ENCODE measurements at places on chromosomes 5 and 9.

DNA sequence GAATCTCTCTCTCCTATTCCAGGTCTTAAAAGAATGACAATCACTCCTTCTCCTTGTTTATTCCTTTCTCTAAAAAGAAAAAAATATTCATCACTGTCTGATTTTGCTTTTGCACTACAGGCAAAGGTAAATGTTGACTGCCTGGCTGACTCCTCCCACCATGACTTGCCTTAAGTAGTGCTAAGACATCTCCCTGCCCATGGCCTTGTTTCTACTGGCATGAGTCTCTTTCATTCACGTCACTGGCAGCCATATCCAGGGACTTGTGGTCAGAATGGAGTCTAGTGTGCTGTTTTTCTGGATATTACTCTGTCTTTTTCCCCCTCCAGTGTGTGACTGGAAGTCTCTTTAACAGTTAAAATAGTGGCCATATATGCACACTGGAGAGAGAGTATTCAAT lies 522.9 kb upstream of the DAB2 start:
- H3K36me3 ChIP-seq: no peaks in the 10 kb centered on the region
- no peak for DNase-seq
- H3K4me3 ChIP-seq: no peak overlapping the region
- no peaks in the 10 kb centered on the region for H3K27me3 ChIP-seq

GRCh38 chr5:132471944-132472343 lies 18.6 kb downstream of the IRF1 start:
- H3K36me3 ChIP-seq: peaks cover 100% of the 10 kb centered on the region
- peaks cover 84% of the 10 kb centered on the region for H3K4me1 ChIP-seq
- H3K27me3 ChIP-seq: no peaks in the 10 kb centered on the region
- H3K27ac ChIP-seq: peak overlapping the region; percentile 97
- H3K4me3 ChIP-seq: peak overlapping the region; percentile 82

GRCh38 chr5:80796846-80797245 lies 142.1 kb upstream of the DHFR start:
- H3K4me3 ChIP-seq: no peak overlapping the region
- peaks cover 2% of the 10 kb centered on the region for H3K4me1 ChIP-seq
- DNase-seq: no peak
- H3K27me3 ChIP-seq: no peaks in the 10 kb centered on the region
- peaks cover 6% of the 10 kb centered on the region for H3K36me3 ChIP-seq
- no peak overlapping the region for H3K27ac ChIP-seq

DNA sequence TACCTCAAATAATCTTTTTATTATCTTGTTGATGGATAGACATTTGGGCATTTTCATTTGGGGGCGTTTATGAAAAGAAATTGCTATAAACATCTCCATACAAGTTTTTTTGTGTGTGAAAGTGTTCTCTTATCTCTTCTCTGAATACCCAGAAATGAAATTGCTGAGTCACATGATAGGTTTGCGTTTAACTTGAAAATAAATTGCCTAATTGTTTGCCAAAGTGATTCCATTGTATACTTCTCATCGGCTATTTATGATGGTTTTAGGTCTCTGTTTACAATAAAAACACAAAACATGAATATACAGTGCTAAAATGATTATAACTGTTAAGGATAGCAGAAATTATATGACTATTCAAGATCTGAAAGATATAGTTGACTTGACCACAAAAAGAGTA lies 361.7 kb downstream of the TAF11L14 start:
- H3K36me3 ChIP-seq: no peaks in the 10 kb centered on the region
- H3K27me3 ChIP-seq: no peaks in the 10 kb centered on the region
- H3K27ac ChIP-seq: no peak overlapping the region

DNA sequence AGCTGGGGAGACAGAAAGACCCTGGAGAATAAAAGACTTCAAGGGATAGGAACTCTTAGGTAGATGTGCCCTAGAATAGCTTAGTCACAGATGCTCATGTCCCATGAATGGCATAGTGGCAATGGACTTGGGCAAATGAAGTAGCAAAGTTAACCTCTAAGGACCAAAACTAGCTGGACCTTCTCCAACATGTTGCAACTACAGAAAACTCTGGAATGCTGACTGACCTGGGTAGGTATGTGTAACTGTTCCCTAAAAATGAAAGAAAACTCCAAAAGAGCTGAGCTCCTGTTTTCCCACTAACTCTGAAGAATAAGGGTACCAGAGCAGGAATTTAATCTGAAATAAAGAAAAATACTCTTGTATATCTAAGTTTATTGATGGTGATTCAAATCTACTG lies 12.5 kb upstream of the LPAR1 start:
- H3K36me3 ChIP-seq: no peaks in the 10 kb centered on the region
- no peak overlapping the region for H3K4me3 ChIP-seq
- no peaks in the 10 kb centered on the region for H3K27me3 ChIP-seq
- DNase-seq: no peak
- no peak overlapping the region for H3K27ac ChIP-seq

- DNase-seq: no peak
- H3K4me1 ChIP-seq: peaks cover 37% of the 10 kb centered on the region
These were observed 2.1 kb downstream of the CCNO start for GRCh38 chr5:55231029-55231918.

GRCh38 chr5:31645420-31646081 lies 6.6 kb downstream of the PDZD2 start:
- no peak overlapping the region for H3K27ac ChIP-seq
- peaks cover 25% of the 10 kb centered on the region for H3K27me3 ChIP-seq
- no peaks in the 10 kb centered on the region for H3K4me1 ChIP-seq
- no peaks in the 10 kb centered on the region for H3K36me3 ChIP-seq
- no peak overlapping the region for H3K4me3 ChIP-seq

DNA sequence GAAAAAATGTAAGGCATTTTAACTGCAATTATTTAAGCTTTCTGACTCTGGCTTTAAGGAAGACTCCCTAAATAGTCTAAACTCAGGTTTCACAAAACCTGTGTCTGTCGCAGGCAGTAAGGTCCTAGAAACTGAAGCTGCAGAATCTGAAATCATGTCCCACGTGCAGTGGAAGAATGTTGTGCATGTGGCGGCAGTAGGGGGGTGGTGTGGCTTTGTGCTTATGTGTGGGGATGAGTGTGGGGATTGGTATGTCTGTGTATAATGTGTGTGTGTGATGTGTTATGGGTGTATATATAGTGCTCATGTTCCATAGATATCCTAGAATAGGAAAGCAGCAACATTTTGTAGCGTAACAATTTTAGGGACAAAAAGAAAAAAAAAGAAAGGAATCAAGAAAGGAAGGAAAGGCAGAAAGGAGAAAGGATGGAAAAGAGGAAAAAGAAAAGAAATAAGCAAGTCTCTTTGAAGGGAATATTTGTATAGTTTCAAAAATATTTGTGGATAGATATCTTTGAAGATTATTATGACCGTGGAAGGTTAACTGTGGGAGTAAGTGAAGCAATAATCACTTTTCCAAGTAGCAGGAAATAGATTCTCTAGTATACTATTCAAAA lies 6.6 kb downstream of the ANKDD1B start:
- no peaks in the 10 kb centered on the region for H3K36me3 ChIP-seq
- no peak overlapping the region for H3K27ac ChIP-seq
- no peak overlapping the region for H3K4me3 ChIP-seq
- no peak for DNase-seq

Data from effector memory CD8-positive, alpha-beta T cell (primary cell).